Caki2 (cell line): ENCODE measurements at places on chromosomes 7 and 10.
A peak's percentile ranks its signal among the peaks of the same experiment; 100 is the strongest.

DNA sequence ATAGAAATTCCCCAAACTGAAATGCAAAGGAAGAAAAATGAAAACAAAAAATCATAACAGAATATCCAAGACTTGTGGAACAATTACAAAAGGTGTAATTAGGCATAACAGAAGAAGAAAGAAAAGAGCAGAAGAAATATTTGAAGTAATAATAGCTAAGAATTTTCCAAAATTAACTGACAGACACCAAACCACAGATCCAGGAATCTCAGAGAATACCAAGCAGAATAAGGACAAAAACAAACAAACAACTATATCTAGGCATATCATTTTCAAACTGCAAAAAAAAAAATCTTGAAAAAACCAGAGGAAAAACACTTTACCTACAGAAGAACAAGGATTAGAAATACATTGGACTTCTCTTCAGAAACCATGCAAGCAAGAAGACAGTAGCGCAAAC lies 25.5 kb downstream of the CFAP70 start:
- DNase-seq = no peak

- DNase-seq = no peak
Measured at GRCh38 chr7:2541291-2542010, 13.9 kb downstream of the BRAT1 start.

GRCh38 chr10:70458329-70459060 lies 17.0 kb upstream of the NODAL start:
- DNase-seq = no peak

GRCh38 chr7:84668116-84668515 lies 473.5 kb upstream of the SEMA3A start:
- no peak for DNase-seq

- DNase-seq = peak; percentile 63
Measured at GRCh38 chr10:27241010-27241651, 534 bp upstream of the ACBD5 start.

DNA sequence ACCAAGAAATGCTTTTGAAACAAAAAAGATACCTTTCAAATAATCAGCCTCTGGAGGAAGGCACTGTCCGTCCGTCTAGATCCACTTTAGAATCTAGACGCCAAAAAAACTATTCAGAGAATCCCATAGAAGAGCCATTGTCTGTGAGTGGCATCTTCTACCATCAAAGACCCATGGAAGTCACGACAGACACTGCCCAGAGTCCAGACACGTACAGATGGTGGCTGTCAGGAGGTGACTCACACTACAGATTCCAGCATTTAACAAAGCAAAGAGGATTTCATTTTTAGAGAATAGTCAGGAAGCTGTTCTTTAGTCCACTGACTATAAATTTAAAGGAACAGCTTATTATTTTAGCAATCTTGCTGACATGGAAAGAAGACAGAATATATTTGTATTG lies 11.7 kb downstream of the C1QL3 start:
- DNase-seq = no peak

GRCh38 chr10:11282661-11283060 lies 265.0 kb downstream of the CELF2 start:
- DNase-seq = no peak

DNA sequence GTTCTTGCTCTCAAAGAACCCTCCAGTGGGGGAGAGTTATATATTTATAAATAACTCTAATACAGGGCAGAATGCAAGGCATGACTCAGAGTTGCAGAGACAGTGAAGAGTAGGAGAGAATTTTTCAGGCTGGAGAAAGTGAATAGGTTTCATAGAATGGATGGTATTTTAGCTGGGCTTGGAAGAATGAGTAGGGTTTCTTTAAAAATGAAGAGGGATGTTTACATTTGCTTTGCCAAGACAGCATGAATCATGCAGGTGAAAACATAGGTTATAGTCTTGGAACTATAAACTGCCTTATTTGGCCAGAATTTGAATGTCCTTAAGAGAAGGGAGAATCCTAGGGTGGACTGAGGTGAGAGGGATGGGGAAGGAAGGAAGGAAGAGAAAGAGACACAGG lies 124.8 kb downstream of the CPED1 start:
- DNase-seq = no peak

DNA sequence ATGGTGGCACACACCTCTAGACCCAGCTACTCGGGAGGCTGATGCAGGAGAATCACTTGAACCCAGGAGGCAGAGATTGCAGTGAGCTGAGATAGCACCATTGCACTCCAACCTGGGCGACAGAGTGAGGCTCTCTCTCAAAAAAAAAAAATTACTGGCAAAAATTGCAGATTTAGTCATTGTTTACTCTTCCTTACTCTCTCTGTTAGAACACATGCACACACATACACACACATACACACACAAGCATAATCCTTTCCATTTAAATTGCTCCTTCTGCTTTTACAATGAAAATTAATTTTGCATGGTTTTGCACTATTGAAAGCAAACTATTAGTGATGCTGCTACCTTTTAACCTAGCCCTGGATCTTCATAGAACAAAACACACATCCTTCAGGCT lies 15.4 kb upstream of the UCN3 start:
- no peak for DNase-seq

- no peak for DNase-seq
Measured at GRCh38 chr10:79406683-79407422, 38.6 kb downstream of the ZCCHC24 start.

DNA sequence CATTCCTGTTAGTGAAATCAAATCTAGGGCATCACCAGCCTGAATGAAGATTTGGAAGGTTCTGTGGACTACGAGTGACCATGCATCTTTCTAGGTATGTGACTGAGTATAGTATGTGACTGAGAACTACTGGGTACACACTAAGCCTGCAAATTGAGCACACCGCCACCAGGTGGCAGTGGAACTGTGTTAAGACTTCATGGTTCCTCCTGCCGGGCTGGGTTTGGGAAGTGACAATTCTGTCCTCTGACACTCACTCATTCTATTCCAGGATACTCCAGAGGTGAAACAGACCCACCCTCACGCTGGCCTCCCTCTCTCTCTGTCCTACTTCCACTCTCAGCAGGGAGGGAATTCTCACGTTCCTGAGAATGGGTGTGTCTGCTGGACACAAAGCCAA lies 84.0 kb upstream of the TMEM248 start:
- DNase-seq = no peak

GRCh38 chr10:72472306-72472705 lies 117.6 kb upstream of the DNAJB12 start:
- no peak for DNase-seq

DNA sequence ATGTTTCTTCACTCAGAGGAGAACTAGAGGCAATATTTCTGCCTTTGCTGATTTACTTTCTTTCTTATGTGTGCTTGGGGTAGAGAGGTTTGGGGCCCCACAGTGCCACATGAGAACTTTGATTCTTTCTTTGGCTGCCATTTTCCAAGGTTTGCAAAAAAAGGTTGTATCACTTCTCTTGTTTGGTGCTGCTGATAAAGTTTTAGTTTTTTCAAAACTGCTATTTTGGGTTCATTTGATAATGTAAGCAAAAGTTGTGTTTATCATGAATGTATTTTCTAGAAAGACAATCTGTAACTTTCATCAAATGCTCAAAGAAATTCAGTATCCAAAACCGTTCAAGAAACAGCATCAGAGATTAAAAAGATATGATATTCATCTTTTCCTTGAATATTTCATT lies 30.6 kb upstream of the PARP12 start:
- DNase-seq = no peak

DNA sequence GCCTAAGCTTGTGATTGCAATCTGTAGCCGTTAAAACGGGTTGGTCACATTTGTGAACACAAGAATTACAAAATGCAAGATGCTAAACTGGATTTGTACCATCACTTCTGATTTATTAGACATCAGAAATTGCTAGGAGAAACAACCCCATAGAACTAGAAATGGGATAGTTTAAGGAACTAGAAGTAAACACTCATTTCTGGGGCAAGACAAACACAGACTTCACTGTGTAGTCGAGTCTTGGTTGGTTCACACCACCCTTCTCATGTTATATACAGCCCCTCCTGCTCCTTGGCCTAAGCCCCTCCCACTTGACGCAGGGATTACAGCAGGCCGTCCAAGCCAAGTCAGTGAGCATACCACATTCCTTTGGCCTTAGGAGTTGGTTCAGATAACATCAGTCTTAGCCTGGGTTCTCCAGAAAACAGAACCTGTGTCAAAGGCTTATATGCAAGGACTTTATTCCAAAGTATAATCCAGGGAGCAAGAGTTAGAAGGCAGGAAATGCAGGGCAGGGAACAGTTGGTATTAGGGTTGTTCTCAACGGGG lies 2.0 kb upstream of the NRAP start:
- DNase-seq = no peak

- peak; percentile 30 for DNase-seq
Measured at GRCh38 chr7:3043544-3044371, at the start of gene CARD11. CARD11 (minus strand) TSS chr7:3043867; CDS start chr7:2958506, 85,361 bp downstream.

- DNase-seq = no peak
Measured at GRCh38 chr10:80131499-80131901, 1.0 kb upstream of the PLAC9 start.

- DNase-seq = no peak
Measured at GRCh38 chr10:79402625-79402946, 42.8 kb downstream of the ZCCHC24 start.

DNA sequence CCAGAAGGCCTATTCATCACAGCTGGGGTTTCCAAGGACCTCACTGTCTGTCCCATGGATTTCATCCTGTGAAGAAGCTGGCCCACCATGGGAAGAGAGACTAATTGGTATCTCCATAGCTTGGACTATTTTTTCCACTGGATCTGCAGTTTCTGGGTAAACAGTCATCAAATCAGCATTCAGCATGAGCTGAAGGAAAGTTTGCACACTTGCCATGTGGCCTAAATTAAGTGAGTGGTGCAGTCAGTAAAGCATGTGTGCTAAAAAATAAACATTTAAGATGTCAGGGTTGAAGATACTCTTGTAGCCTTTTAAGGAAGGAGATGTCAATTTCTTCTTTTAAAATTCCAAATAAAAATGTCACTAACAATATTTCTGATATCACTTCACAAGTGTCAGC lies 381.1 kb upstream of the ZMIZ1 start:
- no peak for DNase-seq

DNA sequence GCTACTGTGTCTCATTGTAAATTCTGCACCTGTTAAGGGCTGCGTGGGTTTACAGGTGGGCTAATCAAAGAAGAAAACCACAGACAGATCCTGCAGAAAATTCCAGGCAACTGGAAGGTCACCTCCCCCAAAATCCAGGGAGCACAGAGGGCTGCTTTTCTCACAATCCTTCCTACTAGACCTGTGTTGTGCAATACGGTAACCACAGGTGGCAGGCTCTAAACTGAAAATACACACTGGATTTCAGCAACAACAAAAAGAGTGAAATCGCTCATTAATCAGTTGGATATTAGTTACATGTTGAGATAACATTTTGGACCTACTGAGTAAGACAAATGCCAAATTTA lies 83.2 kb downstream of the SLC16A9 start:
- DNase-seq = no peak

GRCh38 chr10:65033957-65034356 lies 1512.8 kb downstream of the REEP3 start:
- DNase-seq = no peak
